ENCODE measurements at places on chromosomes 13 and 19.

DNA sequence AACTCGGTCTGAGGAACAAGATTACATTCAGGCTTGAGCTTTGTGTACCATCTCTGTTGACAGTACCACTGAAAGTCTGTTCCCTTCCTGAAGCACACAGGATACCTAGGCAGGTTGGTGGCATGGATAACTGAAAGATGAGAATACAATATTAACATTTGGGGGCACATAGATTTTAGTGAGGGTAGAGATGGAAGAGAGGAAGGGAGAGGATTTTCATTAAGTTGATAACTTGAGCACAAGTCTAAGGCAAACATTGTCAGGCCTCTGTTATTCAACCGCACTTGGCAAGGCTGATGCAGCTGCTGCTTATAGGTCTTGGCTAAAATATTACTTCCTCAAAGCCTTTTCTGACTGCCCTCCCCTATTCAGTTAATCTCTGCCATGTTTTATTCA lies 10.9 kb downstream of the MIR17HG start:
- no peak for DNase-seq

DNA sequence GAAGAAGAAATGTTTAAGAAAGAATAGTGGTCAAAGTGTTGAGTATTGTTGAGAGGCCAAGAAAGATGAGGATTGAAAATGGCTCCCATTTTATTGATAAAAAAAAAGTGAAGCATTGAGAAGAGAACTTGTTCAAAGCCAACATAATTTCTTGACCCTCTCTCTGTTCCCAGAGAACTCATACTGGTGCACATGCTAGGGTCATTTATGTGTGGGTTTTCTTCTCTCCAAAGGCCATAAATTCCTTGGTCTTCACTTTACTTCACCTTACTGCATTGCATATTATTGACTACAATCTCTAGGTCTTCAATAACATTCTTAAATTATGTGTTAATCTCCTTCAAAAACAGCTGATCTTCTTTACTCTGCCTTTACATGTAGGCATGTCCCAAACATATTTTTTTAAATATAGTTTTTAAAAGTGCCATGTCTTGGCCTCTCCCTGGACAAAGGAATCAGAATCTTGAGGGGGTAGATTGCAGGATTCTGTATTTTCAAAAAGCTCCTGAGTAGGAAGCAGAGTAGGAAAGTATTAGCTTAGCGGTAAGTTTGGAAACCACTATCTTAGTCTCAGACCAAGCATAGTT lies 1.8 kb upstream of the FNDC3A start:
- DNase-seq: no peak

DNA sequence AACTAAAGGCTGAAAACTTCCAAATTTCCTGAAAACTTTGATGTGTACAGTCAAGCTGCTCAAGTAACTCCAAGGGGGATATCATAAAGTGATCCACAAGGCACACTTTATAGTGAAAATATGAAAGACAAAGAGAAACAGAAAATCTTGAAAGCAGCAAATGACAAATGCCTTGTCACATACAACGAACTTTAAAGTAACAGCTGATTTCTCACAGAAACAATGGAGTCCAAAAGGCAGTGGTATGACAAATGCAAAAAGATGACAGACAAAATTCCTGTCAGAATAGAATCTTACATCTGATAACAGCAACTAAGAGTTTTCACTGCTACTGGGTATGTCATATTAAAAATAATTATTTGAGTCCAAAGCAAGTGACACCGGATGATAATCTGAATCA lies 1602.3 kb upstream of the PRR20A start:
- DNase-seq: no peak

DNA sequence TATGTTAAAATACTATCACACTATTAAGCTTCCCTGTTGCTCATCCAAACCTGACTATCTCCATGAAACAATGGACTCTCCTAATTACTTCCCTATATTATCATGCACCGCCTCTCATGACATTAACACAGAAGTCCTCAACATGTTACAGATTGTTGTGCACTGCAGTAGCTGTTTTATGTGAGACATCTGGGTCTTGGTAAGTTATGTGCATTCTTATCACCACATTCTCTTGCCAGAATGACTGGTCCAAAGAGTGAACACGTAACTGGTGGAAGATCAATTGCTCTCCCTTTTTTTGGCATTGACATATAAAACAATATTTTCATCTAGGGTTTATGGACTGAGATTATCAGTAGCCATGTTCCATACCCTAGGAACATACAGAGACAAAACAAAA lies 59.4 kb downstream of the POSTN start:
- DNase-seq: no peak

GRCh38 chr13:50866817-50867636 lies 23.5 kb upstream of the DLEU7 start:
- no peak for DNase-seq

GRCh38 chr19:28730791-28731512 lies 482.0 kb downstream of the UQCRFS1 start:
- no peak for DNase-seq

- no peak for DNase-seq
Measured at GRCh38 chr13:104460554-104460953, 1394.3 kb upstream of the SLC10A2 start.

DNA sequence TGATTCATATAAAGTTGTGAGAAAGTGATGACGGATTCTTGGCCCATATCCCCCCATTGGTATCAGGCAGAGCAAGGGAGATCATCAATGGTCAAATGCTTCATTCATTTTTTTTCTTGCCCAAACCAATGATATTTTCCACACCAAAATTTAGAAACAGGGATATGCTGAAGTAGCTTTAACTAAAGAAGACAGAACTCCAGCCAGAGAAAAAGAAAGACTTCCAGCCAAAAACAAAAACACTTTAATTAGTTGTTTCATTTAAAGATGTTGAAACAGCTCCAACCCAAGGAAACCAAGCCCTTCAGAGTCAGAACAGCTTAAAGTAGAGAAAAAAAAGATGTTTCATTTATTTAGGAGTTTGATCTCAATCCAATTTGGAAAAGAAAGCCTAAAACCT lies 358.9 kb upstream of the NBEA start:
- DNase-seq: no peak

DNA sequence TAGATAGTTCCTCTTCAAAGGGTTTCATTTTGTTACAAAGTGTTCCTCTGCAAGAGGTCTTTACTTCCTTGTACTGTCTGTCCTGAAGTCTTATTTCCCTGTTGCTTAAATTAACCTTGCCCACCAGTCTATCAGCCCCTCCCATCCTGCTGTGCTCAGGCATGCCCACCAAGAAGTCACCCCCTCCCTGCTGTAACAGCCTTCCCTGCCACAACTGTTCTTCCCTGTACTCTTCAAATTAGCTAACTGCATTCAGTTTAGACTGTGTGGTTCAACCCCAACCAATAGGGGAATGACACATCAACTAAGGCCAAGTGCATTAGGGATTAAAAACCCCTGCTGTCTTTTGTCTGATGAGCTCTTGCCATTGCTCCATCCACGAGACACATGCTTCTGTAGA lies 34.4 kb upstream of the ZNF562 start:
- no peak for DNase-seq

DNA sequence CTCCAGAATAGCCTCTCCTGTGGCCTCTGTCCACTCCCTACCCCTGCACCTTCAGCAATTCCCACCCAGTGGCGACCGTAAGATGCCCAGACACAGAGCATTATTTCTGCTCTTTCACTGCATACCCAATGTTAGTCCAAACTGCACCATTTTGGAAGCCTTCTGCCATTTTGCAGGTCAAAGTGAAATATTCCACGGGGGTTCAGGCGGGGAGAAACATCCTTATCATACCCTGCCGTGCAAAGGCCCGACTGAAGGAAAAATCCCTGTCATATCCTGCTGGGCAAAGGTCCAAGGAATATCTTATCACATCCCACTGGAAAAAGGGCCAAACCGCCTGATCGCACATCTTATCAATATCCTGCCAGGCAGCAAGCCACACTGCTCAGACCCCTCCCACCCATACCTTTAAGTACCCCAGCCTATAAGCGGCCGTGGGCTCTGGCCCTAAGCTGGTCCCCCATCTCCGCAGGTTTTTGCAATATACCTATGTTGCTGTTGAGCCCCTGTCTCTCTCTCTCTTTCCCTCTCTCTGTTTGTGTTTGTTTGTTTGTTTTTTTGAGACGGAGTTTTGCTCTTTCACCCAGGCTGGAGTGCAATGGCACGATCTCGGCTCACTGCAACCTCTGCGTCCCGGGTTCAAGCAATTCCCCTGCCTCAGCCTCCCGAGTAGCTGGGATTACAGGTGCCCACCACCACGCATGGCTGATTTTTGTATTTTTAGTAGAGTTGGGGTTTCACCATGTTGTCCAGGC lies 18.2 kb downstream of the CLEC11A start:
- no peak for DNase-seq

Data from GM18507 (cell line).